ENCODE measurements at places on chromosomes 6 and 20. TPM values are rescaled to one million over a fixed set of nuclear protein-coding genes. Genes with fewer than 3 reads are reported as not detected.
A peak's percentile ranks its signal among the peaks of the same experiment; 100 is the strongest.

The F13A1 gene
- 61.0 TPM for total RNA-seq

The ACTL10 gene
- total RNA-seq: 3.6 TPM

DNA sequence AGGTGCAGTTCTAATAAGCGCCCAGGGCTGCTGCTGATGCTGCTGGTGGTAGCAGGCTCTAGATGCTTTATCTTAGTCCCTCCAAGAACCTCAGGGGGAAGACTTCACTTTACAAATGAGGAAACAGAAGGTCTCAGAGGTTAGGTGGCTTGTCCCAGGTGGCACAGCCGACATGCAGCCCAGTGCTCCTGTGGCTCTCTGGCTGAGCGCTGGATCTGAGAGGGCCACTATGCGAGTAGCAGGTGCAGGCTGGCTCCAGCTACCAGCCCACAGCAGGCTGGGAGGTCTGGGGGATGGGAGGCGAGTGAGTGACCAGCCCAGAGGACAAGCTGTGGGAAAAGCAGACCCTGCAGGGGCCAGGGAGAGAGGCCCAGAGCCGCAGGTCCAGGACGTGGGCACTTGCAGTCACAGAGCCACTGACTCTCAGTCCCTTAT lies 90.9 kb downstream of the PRND start:
- DNase-seq: no peak

DNA sequence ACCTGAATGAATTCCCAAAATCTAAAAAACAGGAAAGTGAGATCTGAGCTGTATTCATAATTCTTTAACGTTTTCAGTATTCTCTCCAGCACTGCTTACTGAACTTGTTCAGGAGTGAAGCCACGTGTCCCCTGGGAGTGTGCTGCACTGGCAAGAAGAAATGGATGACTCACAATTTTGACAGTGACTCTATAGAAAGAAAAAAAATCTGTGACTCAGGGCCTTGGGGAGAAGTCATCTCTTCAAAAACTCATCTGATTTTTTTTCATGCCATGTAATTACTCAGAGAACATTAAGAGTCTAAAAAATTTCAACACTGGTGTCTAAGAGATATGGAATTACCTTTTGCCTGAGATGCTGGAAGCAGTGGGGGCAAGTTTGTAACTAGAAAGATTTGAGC lies 39.7 kb downstream of the ANKEF1 start:
- no peak for DNase-seq

- no peak for DNase-seq
These were observed 1.9 kb downstream of the C6orf58 start for GRCh38 chr6:127578900-127579299.

DNA sequence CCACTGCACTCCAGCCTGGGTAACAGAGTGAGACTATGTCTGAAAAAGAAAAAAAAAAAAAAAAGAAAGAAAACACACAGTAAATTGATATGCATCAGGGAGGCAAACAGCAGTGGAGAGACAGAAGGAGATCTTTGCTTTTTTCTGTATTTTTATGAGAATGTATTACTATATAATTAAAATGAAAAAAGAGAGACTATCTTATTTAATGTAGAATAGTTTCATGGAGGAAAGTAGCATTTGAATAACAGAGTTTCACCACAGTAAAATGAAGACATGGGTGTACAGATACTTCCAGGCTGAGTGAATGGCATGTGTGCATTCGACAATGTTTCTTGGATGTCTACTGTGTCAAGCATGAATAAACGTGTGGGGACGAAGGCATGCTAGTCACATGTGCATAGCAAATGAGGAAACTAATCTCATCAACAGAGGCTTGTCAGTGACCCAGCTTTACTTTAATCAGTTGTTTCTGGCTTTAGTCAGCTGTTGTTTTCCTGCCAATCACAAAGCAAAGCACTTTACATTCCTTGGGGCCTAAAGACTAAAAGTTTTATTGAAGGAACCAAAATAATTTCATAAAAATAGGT lies 55.5 kb upstream of the ARMH2 start:
- DNase-seq: no peak

- peak; percentile 56 for DNase-seq
These were observed 78.6 kb upstream of the QKI start for GRCh38 chr6:163335671-163336545.

- DNase-seq: no peak
These were observed 12.6 kb downstream of the MCM3 start for GRCh38 chr6:52271852-52272460.
